Glutamatergic neuron (in vitro differentiated cells): ENCODE measurements at places on chromosomes 16 and 17.

DNA sequence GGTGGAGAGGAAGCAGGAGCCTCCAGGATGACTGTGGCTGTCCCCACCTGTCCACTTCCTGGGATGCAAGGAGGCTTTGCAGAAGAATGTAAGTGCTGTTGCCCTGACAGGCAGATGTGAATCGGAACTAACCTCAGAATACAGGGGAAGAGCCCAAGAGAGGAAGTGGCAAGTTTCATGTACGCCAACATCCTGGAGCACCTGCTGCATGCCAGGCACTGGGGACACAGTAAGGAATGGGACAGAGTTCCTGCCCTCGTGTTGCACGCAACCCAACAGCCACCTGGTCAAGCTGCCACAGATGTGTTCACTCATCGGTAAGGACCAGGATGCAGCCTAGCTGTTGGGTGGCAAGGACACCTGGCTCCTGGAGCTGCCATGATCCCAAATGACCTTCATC lies 98.6 kb upstream of the RPL38 start:
- no peak for DNase-seq

- peak; percentile 57 for DNase-seq
Measured at GRCh38 chr16:90018652-90019542, at the start of gene DBNDD1. Gene DBNDD1 (minus strand): TSS chr16:90019456. CDS start chr16:90019341, 115 bp downstream.

- no peak for DNase-seq
Measured at GRCh38 chr17:41968676-41969075, 2.1 kb downstream of the CNP start.

- DNase-seq = no peak
Measured at GRCh38 chr16:88415713-88416323, 33.1 kb downstream of the ZNF469 start.

DNA sequence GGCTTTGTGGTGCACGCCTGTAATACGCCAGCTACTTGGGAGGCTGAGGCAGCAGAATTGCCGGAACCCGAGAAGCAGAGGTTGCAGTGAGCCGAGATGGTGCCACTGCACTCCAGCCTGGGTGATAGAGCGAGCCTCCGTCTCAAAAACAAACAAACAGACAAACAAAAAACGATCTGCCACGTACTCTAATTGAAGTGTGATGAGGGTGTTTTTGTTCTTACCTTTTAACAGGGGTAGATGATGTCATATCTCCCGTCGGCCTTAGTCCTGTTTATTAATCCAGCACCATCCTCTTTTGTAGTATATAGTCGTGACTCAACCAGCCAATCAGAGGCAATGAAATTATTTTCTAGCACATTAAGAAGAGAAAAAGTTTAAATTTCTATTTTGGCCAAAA lies 58.5 kb downstream of the IQCK start:
- DNase-seq = no peak

DNA sequence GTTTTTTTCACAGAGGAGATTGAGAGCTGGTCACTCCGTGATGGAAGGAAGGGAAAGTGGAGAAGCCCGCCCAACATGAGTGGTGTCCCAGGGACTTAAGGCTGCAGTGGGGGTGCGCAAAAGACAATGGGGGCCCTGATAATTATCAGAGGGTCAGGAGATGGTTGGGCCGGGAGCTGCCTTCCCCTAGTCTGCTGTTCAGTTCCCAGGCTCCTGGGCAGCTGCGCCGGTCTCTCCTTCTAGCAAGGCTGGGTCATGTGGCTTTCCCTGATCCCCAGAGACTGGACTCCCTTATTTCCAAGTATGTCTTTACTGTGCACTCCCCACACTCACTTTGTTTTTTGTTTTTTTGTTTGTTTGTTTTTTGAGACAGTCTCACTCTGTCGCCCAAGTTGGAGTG lies 16.2 kb downstream of the CYGB start:
- no peak for DNase-seq

GRCh38 chr17:59437791-59438281 lies 106.4 kb downstream of the YPEL2 start:
- DNase-seq = no peak

DNA sequence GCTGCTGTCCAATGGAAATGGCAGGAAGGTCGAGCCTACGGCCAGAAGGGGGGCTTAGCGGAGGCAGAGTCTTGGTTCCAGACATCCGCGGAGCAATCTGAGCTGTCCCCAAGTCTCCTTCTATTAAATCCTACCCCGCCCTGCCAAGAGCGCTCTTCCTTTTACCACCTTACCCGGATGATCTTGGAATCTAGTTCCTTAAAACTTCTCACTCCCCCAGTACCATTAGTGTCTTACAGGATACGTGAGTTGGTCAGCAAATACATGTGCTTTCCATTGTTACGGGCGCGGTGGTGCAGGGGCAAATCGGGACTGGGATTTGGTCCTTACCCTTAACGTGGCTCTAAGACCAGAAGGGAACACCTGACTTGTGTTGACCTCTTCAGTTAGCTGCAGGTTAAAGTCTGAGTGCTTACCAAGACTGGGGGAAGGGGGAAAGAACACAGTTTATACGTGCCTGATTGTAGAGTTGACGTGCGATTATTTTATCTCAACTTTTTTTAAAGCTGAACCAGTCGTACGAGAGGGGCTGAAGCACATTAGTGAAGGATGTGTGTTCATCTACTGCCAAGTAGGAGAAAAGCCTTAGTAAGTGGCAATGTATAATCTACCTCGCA lies 495 bp downstream of the TXNDC17 start:
- no peak for DNase-seq

- DNase-seq = no peak
Measured at GRCh38 chr17:69717214-69717613, 302.7 kb downstream of the MAP2K6 start.

- DNase-seq = no peak
Measured at GRCh38 chr16:17278988-17279387, 191.8 kb downstream of the XYLT1 start.
